NCI-H510A (cell line): ENCODE measurements at places on chromosomes 6 and 20.

DNA sequence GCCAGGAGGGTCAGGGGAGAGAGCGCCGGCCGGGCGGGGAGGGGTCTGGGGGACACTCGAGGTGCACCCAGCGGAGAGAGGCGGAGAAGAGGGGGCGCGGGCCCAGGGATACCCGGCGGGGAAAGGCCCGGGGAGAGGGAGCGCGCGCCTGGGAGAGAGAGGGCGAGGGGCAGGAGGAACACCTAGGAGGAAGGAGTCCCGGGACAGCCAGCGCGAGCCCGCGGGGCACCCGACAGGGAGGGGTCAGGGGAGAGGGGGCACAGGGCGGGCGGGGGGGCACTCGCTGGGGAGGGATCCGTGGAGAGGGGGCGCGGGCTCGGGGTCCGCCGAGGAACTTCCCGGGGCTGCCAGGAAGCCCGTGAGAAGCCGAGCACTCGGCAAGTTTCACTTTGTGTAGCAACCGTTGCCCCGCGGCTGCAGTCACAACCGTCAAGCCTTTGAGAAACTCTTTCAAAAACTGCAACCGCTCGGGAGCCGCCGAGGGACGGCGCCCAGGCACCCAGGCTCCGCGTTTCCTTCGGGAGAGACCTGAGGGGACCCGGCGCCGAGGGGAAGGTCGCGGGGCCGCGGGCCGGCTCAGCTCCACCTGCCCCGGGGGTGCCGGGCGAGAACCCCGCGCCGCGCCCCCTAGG lies 471 bp downstream of the EZR start:
- no peak for DNase-seq

GRCh38 chr6:56211724-56212123 lies 35.7 kb downstream of the COL21A1 start:
- no peak for DNase-seq

DNA sequence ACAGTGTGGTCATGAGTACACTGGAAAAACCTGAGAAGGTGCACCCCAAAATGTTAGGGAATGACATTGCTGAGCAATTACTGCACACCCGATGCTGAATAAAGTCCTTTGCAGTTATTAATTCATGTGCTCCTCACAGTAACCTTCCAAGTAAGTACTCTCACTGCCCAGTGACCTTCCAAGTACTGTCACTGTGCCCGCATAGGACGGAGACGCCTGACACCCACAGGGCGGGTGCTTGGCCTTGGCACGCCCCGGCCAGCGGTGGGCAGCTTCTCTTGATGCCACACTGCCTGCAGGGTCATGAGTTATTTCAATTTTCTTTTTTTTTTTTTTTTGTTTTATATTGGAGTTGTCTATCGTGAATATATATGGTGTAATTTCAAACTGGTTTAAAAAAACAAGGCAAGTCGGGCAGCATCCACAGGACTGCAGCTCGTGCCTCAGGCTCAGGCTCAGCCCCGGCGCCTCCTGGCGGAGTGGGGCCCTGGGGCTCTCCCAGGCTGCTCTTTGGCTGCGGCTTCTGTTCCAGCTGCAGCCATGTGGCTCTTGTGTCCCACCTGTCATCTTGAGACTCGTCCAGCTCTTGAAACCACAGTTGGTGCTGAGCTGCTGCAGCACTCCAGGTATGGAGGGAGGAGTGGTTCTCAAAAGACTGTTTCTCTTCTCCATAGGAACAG lies 27.0 kb downstream of the PNLDC1 start:
- peak; percentile 57 for DNase-seq

- no peak for DNase-seq
Observed at GRCh38 chr6:8277769-8278168, 157.6 kb downstream of the SLC35B3 start.

- DNase-seq, result no peak
Observed at GRCh38 chr6:103079867-103080266, 1686.4 kb downstream of the GRIK2 start.

DNA sequence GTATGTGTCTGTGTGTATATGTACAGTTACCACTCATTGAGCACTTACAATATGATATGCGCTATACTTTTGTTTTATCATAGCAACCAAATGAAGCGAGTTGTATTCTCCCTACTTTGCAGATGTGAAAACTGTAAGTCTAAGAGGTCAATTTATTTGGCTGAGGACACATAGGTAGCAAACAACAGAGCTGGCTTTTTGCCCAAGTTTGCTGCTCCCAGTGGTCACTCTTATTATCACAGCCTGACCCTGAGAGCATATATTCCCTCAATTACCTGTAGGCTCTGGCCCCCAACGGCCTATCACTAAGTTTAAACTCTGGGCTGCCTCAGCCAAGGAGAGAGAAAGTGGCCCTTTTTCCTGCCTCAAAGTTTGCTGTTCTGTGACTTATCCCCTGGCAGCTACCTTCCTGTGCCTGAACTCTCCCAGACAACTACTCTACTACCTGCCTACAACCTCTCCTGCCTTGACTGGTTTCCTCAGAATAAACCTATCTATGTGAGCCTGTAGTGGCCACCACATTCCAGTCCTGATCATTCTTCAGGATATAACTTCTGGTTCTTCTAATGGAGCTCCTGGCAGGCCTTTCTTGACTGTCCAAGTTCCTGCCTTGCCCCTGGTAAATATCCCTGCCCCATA lies 221.8 kb downstream of the FRK start:
- DNase-seq, result no peak

- no peak for DNase-seq
Observed at GRCh38 chr6:156175971-156176421, 601.2 kb upstream of the ARID1B start.
